ENCODE measurements at places on chromosomes 1 and 21.

DNA sequence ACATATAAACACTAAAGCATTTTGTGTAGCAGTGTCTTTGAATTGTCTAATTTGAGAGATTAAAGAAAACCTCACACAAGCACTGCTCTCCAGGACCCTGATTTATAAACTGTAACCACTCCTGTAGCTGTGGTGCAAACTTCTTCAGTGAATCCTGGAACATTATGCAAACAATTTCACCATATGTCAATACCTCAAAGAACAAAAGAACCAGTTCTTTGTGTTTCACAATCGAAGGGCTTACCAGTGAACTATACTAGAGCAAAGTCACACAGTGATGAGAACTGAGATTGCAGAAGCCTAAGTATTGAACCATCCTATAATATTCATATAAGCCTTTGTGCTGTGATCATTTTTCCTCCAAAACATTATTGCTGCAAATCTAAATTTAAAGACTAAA is 21.5 kb downstream of the DPH5 start:
- DNase-seq, result peak; percentile 60

DNA sequence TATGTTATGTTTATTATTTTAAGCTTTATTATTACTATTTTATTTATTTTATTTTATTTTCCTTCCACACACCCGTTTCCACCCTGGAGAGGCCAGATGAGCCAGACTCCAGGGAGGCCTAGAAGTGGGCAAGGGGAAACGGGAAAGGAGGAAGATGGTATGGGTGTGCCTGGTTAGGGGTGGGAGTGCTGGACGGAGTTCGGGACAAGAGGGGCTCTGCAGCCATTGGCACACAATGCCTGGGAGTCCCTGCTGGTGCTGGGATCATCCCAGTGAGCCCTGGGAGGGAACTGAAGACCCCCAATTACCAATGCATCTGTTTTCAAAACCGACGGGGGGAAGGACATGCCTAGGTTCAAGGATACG is 468 bp upstream of the MX1 start:
- DNase-seq, result no peak

DNA sequence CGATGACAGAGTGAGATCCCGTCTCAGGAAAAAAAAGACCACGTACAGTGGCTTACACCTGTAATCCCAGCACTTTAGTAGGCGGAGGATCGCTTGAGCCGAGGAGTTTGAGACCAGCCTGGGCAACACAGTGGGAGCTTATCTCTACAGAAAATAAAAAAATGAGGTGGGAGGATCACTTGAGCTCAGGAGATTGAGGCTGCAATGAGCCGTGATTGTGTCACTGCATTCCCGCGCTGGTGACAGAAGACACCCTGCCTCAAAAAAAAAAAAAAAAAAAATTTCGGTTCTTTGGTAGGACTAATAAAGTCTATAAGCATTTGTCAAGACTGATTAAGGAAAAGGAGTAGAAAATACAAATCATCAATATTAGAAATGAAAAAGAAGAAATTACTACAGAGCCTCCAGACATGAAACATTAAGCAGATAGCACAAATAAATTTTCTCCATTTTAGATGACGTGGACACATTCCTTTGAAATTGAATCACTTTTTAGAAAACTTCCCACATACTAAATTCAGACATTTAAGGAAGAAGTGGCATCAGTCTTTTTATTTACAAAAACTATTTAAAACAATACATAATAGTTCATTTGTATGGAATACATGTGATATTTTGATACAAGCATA is 30.4 kb downstream of the MORC3 start:
- no peak for DNase-seq

- no peak for DNase-seq
Measured at GRCh38 chr1:229905031-229905545, 161.9 kb upstream of the GALNT2 start.

DNA sequence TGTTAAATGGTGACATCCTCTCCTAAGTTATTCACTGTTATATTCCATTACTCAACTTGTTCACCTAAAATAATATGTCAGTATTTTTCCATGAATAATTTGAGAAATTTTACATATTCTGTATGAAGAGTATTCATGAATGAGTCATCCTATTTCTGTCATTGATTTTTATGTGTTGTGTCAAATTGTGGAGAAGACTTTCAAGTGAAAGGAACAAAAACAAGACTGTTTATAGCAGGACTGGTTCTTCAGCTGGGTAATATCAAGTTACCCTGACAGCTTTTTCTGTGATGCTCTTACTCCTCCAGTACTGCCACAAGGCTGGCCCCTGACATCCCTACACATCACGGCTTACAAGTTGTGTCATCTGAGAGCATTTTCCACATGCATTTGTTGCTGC is 847.7 kb downstream of the NCAM2 start:
- DNase-seq, result no peak

GRCh38 chr1:183653876-183654451 is 848 bp upstream of the APOBEC4 start:
- no peak for DNase-seq

DNA sequence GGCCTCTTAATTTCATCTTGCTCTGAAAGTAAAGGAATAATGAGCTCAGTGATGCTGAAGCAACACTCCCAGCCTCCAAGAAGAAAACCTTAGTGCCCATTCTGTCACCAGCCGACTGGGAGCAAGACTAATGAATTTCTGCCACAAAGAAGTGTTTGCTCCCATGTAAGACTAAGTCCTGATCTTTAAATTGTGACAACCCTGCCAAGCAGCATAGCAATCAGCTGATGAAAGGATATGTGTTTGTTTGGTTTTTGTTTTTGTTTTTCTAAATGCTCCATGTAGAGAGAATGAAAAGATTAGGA is 113.7 kb upstream of the PALMD start:
- no peak for DNase-seq

DNA sequence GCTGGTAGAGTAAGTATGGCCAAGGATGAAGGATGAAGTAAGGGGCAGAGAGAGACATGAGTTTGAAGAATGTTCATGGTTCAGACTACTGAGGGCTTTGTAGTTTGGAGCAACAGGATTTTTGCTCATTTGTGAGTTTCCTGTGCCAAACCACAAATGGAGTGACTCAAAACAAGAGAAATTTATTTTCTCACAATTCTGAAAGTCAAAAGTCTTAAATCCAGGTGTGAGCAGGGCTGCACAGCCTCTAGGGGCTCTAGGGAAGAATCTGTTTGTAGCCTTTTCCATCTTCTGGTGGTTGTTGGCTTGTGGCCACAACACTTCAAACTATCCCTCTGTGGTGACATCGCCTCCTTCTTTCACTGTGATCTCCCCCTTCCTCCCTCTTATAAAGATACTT is 58.9 kb downstream of the RHOU start:
- peak; percentile 98 for DNase-seq

- DNase-seq, result no peak
Measured at GRCh38 chr1:8094481-8095241, 68.6 kb upstream of the ERRFI1 start.

- DNase-seq, result no peak
Measured at GRCh38 chr1:58805716-58806571, 22.1 kb upstream of the JUN start.

DNA sequence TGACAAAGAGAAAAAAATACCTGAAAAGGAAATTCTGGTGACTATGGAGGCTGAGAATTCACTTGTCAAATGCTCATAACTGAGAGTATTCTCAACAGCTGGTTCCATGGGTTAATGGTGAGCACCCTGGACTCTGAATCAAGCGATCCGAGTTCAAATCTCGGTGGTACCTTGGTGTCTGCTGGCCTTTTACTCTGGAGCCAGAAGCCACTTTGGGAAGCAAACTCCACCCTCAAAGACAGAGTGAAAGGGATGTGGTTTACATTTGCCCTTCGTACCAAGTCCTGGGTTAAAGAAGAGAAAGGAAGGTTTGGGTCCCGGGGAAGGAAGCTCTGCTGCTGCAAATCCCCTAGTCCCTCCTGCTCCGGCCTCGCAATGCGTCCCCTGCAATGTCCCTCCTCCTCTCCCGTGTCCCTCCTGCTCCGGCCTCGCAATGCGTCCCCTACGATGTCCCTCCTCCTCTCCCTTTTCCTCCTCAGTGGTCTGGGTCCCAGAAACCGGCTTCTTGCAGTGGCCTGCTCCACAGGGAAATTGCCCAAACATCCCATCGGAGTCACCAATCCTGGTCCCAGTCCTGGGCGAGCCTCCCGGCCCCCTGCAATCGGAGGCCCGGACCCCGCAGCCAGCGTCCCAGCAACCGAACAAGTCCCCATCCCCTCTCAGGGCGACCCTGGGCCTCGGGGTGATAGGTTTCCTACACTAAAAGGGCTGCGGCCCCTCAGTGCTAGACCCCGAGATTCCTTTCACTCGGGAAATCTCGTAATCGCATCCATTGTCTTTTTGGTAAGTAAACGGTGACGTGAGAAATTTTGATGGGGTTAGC is 129.4 kb downstream of the PPIAL4G start:
- no peak for DNase-seq

DNA sequence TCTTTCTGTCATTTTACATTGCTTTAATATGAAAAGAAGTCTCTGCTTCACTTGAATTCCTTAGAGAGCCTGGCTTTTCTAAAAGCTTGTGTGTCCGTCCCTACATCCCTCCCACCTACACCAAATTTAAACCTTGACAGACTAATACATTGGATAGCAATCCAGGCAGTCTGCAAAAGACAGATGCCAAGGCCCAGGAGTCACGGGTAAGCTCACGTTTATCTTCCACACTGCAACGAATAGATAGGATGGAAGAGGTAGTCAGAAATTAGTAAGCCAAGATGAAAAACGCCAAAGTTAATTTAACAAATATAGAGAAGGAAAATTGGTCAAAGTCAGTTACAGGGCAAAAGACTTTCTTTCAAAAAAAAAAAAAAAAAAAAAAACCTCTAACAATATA is 338.1 kb downstream of the SMYD3 start:
- no peak for DNase-seq

DNA sequence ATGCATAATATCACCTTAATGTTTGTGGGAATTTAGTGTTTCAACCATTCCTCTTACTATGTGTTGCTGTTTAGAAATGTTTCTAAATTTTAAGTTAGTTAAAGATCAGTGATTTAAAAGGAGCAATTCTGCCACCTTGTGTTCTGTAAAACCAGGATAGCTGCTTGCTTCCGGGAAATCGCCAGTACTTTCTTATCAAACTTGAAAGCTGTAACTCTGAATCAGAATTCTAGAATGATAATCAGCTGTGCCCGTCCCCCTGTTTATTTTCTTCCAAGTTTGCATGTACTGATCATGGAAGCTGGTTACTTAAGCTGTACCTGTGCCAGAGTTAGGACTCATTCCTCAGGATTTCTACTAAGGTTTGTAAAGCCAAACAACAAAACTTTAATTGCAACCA is 656.4 kb downstream of the LTN1 start:
- DNase-seq, result peak; percentile 14

DNA sequence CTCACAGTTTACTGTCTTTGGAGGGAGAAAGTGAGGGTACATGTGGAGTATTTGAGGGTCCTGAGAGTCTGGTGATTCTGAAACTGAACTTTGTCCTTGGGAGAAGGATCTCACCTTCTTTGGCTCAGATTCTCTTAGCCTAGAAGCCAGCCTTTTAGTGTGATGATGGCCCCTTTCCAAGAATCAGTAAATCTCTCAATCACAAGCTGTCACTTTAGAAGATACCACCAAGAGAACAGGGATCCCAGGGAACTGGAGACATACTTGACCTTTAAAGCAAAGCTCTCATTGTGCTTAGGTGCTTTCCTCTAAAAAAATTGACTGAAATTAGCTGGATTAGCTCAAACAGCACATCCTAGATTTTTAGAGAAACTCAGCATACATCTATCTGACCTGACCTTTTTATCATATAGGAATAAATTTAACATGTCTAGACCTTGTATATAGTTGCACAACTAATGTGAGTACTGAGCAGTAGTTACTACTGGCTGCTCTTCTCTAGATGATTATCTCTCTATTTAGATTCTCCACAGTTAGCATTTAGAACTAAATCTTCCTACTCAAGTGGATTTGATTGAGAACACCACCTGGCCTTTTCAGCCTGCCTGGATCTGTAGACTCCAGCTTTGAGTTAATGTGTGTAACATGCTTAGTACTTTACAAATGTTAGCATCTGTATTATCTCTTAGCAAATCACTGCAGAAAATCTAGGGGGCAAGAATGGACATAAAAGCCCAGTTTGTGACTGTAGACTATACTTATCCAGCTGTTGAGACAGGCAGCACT is 157.7 kb downstream of the MAST2 start:
- no peak for DNase-seq

GRCh38 chr1:108007531-108007930 is 42.6 kb upstream of the VAV3 start:
- DNase-seq, result no peak

GRCh38 chr1:204828352-204828850 is 42.3 kb upstream of the NFASC start:
- no peak for DNase-seq

GRCh38 chr1:15417059-15417934 is 7.6 kb downstream of the EFHD2 start:
- DNase-seq, result peak; percentile 72

DNA sequence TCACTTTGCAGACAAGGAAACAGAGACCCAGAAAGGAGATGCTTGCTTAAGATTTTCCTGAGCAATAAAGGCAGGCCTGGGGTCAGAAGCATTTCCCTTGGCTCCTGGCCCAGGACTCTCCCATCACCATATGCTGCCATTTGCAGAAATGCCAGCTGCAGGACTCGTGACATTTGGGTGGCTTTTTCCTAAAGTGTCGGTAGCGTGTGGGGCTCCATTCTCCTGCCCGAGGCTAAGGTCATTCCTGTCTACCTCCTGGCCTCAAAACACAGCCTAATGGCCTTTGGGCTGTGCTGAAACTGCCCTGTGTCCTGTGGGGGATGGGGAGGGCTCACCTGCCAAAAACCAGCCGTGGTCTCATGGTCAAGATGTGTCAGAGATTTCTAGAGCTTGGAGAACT is 216.1 kb upstream of the EDN2 start:
- DNase-seq, result no peak

- no peak for DNase-seq
Measured at GRCh38 chr1:10085076-10085475, 52.3 kb downstream of the UBE4B start.

GRCh38 chr1:166915941-166916340 is 39.9 kb upstream of the TADA1 start:
- DNase-seq, result no peak

DNA sequence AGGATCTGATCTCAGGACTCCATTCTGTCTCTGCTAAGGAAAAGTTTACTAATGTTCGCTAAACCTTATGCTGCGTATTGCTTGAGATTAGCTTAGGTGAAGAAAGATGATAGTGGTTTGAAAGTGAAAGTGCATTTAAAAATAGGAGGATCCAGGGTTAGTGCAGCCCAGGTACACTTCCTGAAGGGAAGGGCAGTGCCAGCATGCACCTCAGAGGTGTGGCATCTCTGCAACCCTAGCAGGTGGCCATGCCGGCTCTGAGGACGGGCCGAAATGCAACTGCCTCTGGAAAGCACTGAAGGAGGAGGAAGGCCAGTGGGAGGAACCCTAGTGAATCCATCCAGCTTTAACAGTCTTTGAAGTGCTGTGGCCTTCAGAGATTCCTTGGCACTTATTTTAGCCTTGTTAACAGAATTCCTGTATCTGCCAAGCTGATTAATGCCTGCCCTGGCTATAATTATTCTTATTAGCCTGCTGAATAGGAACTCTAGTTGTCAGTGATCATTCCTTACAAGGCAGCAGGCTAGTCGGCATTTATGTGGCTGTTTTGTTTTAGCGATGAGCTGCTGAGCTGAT is 5.5 kb downstream of the PTGFRN start:
- no peak for DNase-seq

- DNase-seq, result no peak
Measured at GRCh38 chr1:13996334-13996733, 296.3 kb downstream of the PRDM2 start.
